NCI-H1930 (cell line): ENCODE measurements at places on chromosomes 4 and X.

DNA sequence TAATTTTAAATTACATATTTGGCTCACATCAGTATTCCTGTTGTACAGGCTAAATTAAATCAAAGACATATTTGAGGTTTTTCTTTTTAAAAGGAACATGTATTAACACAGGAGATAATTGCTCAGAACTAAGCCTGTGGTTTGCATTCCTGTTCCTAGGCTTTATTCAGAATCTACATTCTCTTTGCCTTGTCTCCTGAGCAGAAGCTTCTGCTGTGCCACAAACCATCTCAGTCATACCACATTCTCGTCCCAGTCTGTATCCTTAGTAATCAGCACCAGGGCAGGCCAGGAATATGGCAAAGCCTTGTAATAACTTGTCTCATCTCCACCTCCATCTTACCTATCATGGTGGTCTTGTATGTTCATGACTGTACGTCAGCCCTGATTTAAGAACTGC, 162.8 kb downstream of the ARHGAP24 start:
- DNase-seq = no peak

GRCh38 chr4:110071466-110071865, 126.9 kb downstream of the ELOVL6 start:
- DNase-seq = no peak

- DNase-seq = no peak
Observed at GRCh38 chr4:2812612-2813354, 19.9 kb downstream of the SH3BP2 start.

GRCh38 chr4:176226736-176227135, 31.4 kb upstream of the SPATA4 start:
- DNase-seq = no peak

- no peak for DNase-seq
Observed at GRCh38 chrX:36087366-36087765, 167.8 kb downstream of the CFAP47 start.

- peak; percentile 37 for DNase-seq
Observed at GRCh38 chr4:102551958-102552565, 50.9 kb downstream of the NFKB1 start.

- DNase-seq = no peak
Observed at GRCh38 chr4:82761229-82761628, 37.4 kb downstream of the SCD5 start.

DNA sequence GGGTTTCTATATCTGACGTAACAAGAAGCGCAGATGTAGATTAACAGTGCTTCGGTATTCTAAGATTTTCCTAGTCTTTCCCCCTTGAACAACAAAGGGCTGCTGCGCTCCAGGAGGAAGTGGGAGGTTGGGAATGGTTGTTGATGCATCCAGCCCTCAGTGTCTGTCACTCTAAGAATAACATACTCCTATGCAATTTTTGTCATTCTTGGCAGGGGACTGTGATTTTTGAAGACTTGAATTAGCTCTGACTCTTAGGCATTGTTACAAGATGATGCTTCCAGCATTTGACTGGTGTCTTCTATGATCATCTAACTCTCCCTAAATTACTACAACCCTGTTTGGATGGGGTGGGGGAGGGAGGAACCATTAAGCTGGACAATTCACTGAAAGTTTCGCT, 394.2 kb downstream of the ARHGAP24 start:
- DNase-seq = no peak

- DNase-seq = no peak
Observed at GRCh38 chr4:151671541-151672059, 89.2 kb downstream of the GATB start.

DNA sequence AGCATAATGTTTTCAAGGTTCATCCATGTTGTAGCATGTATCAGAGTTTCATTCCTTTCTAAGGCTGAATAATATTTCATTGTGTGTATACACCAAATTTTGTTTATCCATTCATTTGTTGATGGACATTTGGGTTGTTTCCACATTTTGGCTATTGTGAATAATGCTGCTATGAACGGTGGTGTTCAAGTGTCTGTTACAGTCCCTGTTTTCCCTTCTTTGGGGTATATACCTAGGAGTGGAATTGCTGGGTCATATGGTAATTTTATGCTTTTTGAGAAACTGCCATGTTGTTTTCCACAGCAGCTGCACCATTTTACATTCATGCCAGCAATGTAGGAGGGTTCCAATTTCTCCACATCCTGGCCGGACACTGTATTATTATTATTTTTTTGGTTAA, 3.4 kb upstream of the USP9X start:
- DNase-seq = no peak

DNA sequence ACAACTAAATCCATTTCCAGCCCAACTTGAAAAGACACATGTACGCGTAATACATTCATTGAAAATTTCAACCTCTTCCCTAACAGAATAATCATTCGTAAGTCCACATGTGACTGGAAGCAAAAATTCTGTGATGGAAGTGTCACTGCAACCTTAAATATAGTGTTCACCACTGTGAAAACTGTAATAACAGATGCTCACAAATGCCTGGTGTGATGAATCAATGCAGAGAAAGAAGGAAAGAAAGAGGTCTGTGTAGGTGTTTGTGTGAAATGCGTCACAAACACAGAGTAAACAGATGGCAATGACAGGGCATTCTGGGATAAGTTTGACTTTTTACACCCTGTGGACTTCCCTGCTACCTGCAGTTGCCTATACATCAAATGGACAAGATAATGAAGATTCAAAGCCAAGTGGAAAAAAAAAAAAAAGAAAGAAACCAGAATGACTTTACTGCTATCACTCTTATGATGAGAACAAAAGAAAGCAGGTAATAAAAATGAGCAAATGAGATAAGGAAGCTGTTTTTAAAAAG, 123.3 kb downstream of the EPHA5 start:
- no peak for DNase-seq

- DNase-seq = no peak
Observed at GRCh38 chr4:1720163-1720983, 750 bp downstream of the TMEM129 start.

DNA sequence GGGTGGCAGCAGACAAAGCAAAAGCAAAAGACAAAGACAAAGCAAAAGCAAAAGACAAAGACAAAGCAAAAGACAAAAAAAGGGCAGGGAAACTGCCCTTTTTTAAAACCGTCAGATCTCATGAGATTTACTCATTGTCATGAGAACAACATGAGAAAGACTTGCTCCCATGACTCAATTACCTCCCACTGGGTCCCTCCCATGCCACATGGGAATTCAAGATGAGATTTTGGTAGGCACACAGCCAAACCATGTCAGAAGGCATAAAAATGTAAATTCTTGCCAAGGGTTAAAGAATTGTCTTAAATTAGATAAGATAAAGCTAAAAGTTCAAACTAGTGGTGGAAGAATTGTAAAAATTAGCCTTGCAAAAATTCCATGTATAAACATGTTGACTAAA, 419.7 kb downstream of the TRAM1L1 start:
- DNase-seq = no peak

DNA sequence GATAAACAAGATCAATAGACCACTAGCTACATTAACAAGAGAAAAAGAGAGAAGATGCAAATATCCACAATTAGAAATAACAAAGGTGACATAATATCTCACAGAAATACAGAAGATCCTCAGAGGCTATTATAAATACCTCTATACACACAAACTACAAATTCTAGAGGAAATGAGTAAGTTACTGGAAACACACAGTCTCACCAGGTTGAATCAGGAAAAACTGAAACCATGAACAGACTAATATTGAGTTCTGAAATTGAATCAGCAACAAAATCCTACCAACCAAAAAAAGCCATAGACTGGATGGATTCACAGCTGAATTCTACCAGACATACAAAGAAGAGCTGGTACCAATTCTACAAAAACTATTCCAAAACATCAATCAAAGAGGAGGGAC, 211.8 kb upstream of the CPEB2 start:
- no peak for DNase-seq

GRCh38 chr4:71240094-71240493, 98.7 kb upstream of the SLC4A4 start:
- no peak for DNase-seq
